ENCODE measurements at places on chromosomes 12 and 14.

DNA sequence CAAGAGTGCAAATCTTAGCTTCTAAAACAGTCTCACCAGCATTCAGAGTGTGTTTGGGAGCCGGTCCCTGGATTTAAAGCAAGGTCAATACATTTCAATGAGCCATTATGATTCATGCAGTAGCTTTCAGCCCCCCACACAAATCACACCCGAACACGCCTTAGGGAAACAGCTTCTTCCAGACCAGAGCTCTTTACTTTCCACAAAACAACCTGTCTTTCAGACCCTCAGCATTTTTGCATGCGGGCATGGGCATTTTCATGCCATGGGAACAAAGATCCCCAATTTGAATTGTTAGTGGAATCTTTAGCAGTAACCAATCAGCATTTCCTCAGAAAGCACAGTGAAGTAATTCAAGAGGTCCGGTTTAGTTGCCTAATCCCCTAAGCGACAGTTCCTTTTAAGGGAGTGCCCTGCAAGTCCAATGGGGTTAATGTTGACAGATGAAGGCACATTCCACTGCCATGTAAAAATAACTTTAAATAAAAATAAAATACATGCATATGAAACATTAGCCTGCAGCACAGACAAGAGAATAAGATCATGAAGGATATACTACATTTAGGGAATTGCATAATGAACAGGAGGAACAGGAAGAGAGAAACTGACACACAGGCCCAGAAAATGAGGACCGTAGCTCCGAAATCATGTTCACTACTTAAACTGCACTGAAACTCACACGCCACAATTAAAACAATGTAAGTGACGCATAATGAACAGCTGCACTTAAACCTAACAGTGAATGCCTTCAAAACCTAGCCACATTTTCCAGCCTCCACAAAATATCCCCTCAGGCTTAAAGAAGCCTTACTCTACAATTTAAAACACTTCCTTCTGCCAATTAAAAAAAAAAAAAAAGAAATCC is 4.0 kb downstream of the VPS37B start:
- DNase-seq: no peak

DNA sequence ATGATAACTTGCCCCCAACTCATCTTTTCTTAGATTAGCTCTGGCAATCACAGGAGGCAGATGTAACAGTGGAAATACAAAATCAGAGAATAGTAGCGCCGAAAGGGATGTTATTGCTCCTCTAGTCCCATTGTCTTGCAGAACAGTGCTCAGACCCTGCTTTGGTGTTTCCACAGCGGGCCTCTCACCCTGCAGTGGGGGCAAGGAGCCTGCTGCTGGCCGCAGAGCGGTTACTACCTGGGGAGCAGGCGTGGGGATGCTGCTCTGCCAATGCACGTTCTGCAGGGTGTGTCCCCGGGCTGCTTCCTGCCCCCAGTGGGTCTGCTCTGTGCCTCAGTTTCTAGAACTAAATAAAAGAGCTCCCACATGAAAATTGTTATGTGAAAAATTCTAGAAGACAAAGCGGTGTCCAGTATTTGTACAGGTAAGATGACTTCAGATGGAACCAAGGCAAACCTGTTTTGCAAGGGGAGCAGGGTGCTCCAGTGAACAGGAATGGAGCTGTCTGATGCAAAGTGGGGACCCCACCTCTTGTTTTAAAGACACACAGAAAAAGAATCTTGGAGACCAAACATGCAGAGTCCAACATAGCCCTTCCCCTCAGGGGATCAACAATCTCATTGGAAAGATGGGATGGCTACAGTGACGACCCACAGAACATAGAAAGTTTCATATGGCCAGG is 35.5 kb downstream of the LRRC74A start:
- no peak for DNase-seq

- DNase-seq: no peak
Measured at GRCh38 chr14:73467377-73467776, 9.0 kb upstream of the NUMB start.

DNA sequence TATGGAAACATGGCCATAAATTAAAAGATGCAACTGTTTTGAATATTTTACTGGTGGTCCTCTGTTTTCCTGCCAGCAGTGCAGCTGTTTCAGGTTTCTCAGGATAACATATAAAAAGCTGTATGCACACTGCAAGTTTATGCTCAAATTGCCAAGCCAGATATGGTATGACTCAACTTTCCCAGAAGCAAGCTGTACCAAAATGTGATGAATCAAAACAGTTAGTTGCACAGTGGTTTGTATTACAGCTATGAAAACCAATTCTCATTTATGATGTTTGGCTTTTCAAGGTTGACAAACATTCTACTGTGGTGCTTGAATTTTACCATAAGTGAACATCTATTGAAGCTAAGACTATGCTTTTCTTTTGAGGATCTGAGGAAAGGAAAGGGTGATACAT is 15.5 kb downstream of the TRMT5 start:
- DNase-seq: no peak

DNA sequence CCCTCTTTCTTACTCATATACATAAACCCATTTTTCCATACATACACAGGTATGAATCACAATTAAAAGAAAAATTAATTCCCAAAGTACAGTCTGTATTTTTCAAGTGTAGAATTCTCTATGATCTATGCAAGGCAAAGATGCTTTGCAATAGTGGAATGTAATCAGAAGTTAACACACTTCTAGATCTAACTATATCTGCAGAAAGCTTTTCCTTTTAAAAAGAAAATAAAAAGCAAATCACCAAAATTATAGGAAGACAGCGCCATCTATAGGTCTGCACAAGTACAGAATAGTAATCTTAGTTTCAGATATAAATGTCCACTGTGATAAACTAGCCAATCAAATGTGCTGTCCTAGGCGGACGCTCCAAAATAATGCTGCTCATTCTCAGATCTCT is 22.0 kb downstream of the SLC25A21 start:
- DNase-seq: no peak

GRCh38 chr14:31936115-31936514 is 141.0 kb upstream of the ARHGAP5 start:
- DNase-seq: no peak

DNA sequence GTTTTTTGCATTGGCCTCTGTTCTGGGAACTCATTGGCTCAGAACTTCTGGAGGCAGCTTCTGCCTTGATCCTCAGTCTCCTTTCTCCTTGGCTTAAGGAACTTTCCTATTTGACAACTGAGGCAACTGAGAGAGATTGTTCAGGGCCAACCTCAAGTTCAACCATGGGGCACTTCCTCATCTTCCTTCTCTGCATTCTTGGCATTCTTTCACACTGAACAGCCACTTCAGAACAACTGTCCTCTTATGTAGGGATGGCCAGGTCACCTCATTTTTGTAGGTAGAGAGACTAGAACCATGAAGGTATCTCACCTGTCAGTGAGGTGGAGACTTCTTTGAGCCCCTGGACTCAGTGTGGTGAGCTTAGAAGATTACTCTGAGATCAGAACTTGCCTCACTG is 63.0 kb upstream of the NRXN3 start:
- no peak for DNase-seq

DNA sequence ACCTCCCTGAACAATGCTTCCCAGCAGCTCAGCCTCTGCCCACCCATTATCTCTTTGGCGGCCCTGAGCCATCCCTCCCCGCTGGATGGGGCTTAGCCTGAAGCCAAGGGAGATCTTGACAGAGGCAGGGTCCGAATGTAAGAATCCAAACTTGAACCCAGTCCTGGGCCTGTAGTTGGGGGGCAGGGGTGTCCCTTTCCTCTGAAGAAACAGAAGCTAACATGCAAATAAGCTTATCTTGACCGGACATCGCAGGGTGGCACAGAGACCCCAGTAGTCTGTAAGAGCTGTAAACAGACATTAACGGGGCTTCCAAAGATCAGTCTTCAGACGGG is 6.0 kb downstream of the DLK1 start:
- DNase-seq: no peak

DNA sequence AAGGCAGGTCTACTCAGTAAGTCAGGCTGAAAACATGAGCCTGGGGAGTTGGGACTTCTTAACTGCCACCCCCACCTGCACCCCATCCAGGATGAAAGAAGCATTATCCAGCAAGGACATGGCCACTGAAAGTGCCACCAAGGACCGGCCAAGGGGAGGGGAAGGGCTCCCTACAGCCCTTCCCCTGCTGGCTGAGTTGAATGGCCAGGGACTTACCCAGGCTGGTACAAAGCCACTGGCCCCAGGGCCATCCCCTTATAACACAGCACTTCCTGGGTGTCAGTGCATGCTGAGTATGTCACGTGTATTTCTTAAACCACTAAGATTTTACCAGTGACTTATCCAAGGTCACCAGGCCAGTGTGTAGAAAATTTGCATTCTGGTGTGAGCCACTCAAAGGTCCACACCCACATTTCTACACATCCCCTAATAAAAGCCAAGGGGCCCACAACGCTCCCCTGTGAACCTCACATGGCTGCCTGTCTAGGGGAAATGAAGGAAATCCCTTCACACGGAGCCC is 29.3 kb upstream of the ZFP36L1 start:
- DNase-seq: no peak

DNA sequence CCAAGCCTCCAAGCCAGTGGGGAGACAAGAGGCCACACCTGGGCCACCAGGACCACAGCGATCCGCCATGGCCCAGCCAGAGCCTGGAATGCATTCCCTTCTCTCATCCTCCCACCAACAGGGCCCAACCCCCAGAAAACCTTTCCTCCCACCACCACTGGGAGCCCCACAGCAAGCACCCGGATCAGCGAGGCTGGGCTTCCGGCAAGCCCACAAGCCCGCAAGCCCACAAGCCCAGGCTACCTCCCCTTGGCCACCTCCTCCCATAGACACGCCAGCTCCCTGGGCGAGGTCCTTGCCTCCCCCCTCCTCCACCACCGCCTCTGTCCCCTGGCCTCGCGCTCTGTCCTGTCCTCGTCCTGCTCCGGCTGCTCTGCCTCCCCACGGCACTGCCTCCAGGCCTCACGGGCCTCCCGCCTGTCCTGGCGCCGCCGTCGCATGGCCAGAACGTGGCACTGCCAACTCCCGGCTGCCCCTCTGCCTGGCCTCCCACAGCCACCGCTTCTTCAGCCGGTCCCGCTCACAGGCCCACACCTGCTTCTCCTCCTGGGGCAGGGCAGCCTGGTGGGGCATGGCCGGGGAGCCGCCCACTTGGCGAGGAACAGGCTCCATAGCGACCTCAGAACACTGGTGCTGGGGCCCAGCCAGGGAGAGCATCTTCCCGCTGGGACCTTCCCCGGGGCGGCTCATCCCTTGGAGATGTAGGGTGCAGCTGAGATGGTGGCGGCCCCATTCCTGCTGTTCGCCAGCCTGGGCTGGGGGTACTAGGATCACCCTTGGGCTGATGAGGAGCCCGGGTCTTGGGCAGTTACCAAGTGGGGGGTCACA is 5.6 kb downstream of the CDK2AP1 start:
- no peak for DNase-seq

- no peak for DNase-seq
Measured at GRCh38 chr14:23285530-23286019, 357 bp downstream of the HOMEZ start.

GRCh38 chr14:34214961-34215360 is 247.1 kb downstream of the SPTSSA start:
- no peak for DNase-seq

GRCh38 chr12:31876568-31877424 is 82.4 kb upstream of the RESF1 start:
- no peak for DNase-seq

DNA sequence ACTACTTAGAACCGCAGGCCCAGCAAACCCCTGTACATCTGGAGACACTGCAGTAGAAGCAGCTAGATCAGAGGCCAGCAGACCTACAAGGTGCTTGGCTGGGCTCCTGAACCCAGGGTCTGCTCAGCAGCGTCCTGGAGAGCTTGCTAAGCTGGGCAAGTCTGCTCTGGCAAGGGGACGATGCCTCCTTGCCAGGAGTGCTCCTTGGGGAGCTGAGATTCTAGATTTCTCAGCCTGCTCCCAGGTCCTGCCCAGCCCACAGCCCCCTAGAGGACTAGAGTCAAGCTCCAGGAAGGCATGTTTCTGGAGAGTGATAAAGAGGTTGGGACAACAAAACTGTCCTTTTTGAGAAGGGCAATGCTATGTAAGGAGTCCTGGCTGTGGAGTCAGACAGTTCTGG is 60.3 kb downstream of the HSPB8 start:
- no peak for DNase-seq
